ENCODE measurements at places on chromosomes 2 and 18. TPM values are rescaled to one million over a fixed set of nuclear protein-coding genes. Genes with fewer than 3 reads are reported as not detected.

DNA sequence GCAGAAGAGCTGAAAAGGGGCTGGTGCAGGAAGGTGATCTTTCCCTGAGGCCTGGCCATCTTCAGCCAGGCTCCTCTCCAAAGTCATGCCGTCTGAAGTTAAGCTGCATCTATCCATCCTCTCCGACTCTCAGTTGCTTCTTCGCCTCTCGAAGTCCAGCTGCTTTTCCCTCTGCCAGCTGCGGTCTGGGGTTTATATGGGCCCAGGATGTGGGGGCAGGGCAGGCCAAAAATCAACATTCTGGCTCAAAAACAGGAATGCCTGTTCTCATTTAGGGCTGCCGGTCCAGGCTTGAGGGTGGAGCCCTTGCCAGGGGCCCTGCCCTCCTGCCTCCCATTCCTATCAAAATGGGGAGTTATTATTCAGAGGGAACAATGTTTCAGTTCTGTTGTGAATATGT lies 31.2 kb downstream of the CREG2 start:
- DNase-seq = no peak

DNA sequence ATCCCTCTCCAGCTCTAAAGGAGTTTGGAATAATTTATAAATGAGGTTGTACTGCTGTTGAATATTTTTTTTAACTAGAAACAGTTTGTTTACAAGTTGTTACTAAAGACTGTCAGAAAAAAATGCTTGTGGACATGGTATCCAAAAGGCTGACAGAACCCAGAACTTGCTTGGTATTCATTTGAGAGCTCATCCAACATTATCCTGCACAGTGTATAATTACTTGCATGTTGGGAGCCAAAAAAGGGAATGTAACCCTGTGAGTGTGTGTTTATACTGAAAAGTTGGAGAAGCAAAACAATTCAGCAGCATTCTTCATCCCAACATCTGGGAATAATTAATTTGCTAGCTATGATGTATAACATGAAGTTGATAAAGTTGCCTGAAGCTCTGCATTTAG lies 42.1 kb upstream of the EHBP1 start:
- DNase-seq = peak; percentile 92

DNA sequence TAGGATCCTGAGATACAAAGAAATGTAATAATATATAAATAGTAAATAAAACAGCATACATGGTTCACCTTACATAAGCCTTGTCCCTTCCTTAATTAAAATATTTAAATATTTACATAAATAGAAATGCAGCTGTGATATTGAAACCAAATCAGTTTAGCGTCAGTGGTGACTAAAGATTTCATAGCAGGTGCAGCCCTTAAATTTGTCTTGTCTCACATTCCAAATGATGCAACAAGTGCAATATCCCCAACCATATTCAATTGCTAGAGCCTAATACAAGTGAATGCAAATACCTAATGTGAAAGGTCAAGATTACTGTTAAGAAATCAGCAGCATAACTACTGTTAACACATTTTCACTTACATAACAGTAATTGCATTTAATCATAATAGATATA lies 539.5 kb downstream of the NYAP2 start:
- peak; percentile 11 for DNase-seq

The NAT8 gene
- total RNA-seq = not detected

The RNU2-63P gene
- total RNA-seq = not detected

All from tongue (tissue), 3 donors.